ENCODE measurements at places on chromosomes 3 and 15.

DNA sequence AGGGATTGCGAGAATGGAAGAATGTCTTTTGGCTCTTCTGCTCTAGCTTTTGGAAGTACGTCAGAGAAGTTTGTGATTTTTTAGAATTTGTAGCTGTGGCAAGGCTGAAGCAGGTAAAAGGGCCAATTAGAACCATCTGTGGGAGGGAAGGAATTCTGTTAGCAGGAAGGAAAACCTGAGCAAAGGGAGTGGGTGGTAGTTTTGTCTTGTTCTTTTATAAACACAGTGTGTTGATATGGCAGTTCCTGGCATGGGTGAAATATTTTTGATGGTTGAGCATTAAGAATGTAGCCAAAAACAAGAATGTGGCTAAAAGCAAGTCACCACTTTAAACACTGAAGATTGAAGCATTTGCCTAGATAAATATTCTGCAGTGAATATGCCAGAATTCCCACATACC, 23.8 kb downstream of the DAG1 start:
- no peak for DNase-seq

GRCh38 chr15:43974852-43975251, 148.1 kb downstream of the WDR76 start:
- DNase-seq, result peak; percentile 85

- peak; percentile 69 for DNase-seq
These were observed 793 bp downstream of the PCOLCE2 start for GRCh38 chr3:142888099-142888480.

DNA sequence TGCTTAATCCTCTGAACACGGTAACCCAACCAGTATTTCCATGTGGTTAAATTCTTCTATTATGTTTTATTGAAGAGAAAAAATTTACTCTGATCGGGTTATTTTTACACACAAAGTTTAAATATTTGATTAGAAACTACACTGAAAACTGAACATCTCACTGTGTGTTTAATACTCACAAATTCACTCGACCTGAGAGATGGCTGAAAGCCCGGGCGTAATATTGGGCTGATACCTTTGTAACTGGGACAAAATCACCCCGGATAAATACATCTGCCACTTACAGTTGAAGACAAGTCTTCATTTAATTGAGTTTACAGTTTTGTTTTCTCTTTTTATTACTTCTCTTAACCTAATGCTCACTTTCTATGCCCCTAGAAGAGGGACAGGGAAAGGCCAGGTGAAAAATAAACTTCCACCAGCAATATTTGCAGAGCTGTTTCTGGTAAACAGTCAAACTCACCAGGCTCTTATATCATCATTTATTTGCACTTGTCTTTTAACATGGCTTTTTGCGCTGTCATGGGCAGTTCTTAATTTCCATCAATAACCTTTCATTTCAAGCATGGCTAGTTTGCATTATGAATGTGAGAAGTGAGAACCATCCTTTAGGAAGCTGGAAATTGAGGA, 145.6 kb upstream of the TMCO5A start:
- DNase-seq, result no peak

GRCh38 chr3:194540274-194540905, 53.6 kb upstream of the ATP13A3 start:
- DNase-seq, result no peak

DNA sequence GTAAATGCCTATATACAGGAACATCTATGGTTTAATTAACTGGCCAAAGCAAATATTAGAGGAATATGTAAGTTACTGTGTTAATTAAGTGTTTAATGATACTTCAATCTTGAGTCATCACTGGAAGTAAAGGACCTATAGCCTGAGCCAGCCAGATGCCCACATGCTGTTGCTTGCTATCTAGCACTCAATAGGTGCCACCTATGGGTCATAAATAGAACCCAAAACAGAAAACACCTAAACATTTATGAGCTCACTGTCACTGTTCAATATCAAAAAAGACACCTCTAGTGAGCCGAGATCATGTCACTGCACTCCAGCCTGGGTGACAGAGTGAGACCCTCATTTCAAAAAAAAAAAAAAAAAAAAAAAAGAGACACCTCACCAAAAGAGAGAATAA, 48.4 kb upstream of the IP6K2 start:
- no peak for DNase-seq
